ENCODE measurements at places on chromosomes 5 and 9.

- DNase-seq, result no peak
Observed at GRCh38 chr9:127923046-127923445, 6.2 kb upstream of the ST6GALNAC4 start.

GRCh38 chr5:174418809-174419539 is 305.4 kb upstream of the MSX2 start:
- DNase-seq, result no peak

- DNase-seq, result no peak
Observed at GRCh38 chr5:150044712-150045111, 41.6 kb downstream of the CSF1R start.

DNA sequence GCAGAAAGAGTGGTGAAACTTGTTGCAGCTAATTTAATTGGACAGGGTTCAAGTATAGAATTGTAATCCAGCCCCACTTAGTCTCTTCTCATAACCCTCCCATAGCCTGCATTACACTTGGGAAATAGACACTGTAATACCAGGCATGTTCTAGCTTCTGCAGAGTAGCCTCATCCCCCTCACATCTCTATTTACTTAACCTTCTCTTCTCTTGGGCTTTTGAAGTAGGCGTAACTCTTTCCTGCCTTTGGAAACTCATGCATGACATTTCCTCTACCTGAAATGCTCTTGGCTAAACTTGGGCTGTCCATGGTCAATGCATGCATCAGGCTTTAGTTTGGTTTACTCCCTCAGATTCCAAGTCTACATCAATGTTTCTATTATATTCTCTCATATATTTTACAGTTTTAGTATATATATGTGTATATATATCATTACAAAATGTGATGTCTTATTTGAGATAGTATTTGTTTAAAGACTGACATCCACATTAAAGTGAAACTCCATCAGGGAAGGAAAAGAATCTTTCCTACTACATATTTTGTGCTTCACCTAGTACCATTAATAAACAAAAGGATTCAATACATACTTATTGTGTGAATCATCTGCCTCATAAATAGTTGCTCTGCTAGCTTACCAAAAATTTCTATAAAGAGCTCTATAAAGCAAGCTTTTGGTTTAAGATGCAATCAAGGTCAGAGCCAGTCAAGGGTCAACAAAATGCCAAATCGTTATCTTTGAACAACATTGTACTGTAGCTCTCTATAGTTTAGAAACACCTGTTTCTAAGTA is 1158.0 kb downstream of the MAT2B start:
- DNase-seq, result peak; percentile 43

- no peak for DNase-seq
Observed at GRCh38 chr9:114450833-114451706, 54.2 kb downstream of the WHRN start.

- DNase-seq, result no peak
Observed at GRCh38 chr9:6631207-6631512, 14.4 kb downstream of the GLDC start.

GRCh38 chr9:107593224-107593870 is 103.8 kb upstream of the KLF4 start:
- no peak for DNase-seq

DNA sequence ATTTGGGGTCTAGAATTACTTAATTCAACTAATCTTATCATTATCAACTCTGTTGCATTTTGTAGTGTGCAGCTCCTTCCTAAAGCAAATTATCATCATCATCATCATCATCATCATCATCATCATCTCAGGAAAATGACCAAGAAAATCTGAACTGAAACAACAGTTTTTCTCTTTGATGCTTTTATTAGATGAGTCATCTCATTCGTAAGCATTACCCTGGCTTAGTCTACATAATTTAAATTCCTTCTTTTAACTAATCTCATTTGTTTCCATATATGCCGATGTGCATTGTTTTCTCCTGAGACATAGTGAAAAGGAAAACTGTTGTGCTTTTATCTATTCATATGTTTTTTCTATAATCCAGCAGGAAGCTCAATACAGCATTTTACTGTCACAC is 173.0 kb upstream of the PDE4D start:
- no peak for DNase-seq

GRCh38 chr9:75911390-75911789 is 20.9 kb downstream of the PCSK5 start:
- DNase-seq, result no peak

GRCh38 chr9:33687779-33688178 is 107.6 kb upstream of the PRSS3 start:
- peak; percentile 20 for DNase-seq

- DNase-seq, result no peak
Observed at GRCh38 chr9:27212191-27212590, 84.8 kb downstream of the EQTN start.

DNA sequence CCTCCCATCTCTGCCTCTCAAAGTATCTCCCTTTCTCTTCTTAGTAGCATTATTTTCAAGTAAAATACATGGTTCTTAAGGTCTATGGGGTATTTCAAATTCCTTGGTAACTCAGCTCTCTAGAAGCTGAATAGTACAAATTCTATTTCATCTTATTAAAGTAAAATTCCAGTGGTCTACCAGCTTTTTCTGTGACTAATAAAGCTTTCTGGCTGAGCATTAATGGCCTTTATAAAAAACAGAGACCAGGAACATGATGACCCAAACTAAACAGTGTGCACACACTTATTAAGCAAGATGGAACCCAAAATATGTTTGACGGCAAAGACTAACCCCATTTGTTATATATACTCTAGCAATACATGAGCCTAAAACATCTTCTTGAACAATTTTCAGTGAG is 142.6 kb downstream of the OR2K2 start:
- no peak for DNase-seq

- no peak for DNase-seq
Observed at GRCh38 chr9:134661299-134661698, 19.7 kb downstream of the COL5A1 start.

- no peak for DNase-seq
Observed at GRCh38 chr9:115088860-115089259, 29.1 kb downstream of the TNC start.

DNA sequence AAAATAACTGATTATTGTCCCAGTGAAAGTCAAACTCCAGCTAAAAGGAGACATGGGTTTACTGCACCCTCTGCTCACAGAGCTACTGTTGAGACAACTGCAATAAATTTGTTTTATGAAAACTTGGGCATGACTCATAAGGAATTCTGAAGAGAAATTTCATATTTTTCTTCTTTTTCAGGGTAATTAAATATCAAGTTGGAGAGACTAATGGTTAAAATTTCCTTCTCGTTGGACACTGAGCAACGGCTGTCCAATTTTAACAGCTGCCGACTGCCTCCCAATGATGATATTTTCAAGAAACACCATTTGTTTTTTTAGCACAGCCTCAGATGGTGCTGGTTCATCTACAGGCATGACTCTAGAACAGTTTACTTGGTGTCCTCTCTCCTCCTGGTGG is 259.2 kb upstream of the RGMB start:
- no peak for DNase-seq

DNA sequence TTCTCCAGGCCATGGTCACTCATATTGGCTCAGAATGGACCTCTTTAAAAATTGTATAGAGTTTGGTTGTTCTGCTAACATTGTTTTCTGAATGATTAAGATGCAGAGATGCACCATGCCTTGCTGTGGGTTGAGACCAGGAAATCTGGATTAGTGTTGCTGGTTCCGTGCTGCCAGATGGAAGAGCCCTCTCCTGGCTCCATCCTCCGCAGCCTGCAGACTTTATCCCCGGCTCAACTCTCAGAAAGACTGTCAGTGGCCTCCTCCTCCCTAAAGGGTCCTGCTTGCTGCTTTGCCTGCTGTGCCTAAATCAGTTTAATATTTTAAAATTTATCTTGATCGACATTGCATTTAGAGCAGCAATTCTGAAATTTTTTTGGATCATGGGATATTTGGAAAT is 196.7 kb downstream of the TENT4A start:
- no peak for DNase-seq

GRCh38 chr9:98829766-98830165 is 22.3 kb downstream of the GALNT12 start:
- no peak for DNase-seq

DNA sequence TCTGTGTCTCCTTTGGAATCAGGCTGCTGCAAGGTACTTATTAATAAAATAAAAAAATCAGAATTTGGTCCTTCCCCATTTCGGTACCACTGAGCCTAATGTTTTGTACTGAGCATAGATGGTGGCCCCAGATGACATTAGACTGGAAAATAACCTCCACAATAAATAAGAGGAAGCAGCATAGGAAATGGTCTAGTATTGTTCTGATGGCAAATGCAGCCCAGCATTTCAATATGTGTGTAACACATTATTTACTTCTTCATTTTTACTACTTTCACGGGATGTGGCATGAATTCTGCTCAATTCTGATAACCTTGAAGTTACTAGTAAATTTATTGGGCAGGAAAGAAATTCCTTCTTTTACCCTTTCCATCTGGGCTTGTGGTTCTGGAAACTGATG is 295.6 kb downstream of the ADGRV1 start:
- no peak for DNase-seq

- no peak for DNase-seq
Observed at GRCh38 chr9:136712690-136713544, 545 bp downstream of the DIPK1B start.

DNA sequence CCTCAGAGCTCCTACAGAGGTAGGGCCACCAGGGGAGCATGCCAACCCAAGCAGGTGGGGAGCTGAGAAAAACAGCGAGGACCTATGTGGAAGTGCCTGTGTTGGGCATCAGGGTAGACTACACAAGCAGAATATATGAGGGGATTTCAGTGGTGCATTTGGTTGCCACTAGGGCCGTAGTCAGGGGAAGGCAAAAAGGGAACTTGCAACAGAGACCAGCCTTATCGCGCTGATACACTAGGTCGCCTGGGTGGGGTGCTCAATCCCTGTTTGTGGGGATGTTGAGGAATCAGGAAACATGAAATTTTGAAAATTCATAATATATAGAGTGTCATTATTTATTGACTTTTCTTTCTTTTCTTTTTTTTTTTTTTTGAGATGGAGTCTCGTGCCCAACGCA is 370.9 kb upstream of the PRR16 start:
- no peak for DNase-seq

GRCh38 chr5:116448870-116449427 is 125.7 kb downstream of the SEMA6A start:
- DNase-seq, result no peak

Measured in NCI-H226 (cell line).